ENCODE measurements at places on chromosomes 16 and 17.

- DNase-seq = no peak
Observed at GRCh38 chr17:60724647-60725046, 47.0 kb downstream of the BCAS3 start.

GRCh38 chr16:27363797-27364196 is 38.2 kb upstream of the IL21R start:
- DNase-seq = peak; percentile 66

DNA sequence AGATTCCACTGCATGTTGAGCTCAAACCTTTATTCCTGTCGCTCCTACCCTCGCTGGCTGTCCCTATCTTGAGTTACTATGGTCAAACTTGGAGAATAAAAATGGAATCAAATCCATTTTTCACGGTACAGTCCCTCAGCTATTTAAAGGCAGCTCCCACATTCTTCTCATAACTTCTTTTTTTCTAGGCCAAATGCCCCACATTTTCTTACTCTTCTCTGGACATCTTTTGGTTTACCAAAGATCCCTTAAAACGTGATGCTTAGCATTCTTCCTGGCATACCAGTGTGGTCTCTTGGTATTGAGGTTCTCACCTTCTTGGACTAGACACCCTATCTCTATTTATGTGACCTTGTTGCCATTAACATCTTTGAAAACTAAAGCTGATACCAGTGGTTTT is 48.3 kb upstream of the MAF start:
- no peak for DNase-seq

DNA sequence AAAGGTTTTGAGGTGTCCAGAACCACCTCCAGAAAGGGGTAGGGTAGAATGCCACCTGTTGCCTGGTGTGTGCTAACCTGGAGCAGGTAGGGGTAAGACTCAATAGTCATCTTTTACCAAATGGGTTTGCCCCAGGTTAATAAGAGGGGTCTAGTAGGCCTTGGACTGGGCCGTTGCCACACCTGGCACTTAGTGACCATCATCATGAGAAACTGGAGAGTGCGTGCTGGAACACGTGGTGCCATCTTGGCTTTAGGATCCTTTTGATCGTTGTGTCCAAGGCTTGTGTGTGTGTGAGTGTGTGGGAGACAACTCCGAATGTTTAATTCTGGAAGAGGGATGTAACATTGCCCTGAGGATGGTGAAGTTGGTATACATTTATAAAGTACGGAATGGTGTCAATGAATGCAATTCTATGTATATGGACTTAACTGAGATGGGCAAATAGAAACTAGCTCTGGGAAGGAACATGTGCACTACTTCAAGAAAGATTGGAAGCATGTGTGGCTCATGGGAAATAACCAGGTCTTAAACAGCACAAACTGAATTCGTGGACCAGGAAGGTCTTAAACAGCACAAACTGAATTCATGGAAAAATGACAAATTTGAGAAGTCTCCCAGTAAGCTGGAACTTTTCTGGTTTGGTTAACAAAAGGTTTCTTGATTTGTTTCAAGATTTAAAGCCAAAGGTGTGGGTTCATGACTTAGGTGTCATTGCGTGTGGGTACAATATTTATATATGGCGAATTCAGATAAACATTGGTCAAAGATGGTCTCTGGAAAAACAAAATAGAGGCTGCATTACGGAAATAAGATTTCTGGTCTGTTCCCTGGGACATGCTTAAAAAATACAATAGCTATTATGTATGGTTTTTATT is 7.2 kb downstream of the FUS start:
- no peak for DNase-seq

GRCh38 chr17:26962255-26963162 is 331.4 kb upstream of the WSB1 start:
- DNase-seq = peak; percentile 50

- DNase-seq = peak; percentile 84
Observed at GRCh38 chr16:53509906-53510703, 7.1 kb upstream of the AKTIP start.

DNA sequence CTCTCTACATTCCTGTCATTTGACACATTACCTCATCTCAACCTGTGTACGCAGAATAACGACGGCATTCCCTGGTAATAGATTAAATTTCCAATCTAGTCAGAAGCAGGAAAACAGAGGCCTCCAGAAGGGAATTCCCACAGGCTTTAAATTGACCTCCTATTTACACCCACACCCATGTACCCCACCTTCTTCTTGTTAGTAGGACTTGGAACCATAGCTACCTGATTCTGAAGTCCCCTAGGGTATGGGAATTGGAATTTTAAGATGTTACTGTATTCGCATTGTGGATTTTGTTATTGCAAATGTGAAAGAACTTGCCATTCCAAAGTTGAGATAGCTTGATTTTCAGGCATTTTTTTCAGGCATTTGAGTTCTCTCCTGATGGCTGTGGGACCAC is 377.5 kb upstream of the DYNLRB2 start:
- DNase-seq = no peak

DNA sequence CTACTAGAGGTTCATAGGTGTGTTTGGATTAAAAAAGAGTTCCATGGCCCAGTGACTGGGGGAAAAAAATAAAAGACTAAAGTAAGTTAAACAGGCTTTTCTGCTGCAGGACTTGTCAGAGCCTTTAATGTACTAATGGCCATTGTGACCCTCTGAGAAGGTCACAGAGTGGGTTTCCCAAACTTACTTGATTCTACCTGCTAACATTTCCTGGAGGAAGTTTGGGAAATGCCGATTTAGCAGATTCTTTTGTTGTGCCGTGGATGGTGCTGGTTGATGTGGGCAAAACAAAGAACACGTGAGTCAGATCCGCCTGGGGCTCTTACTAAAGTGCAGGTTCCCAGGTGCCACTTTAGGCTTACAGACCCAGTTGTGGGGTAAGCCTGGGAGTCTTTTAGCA is 13.6 kb upstream of the STH start:
- no peak for DNase-seq

DNA sequence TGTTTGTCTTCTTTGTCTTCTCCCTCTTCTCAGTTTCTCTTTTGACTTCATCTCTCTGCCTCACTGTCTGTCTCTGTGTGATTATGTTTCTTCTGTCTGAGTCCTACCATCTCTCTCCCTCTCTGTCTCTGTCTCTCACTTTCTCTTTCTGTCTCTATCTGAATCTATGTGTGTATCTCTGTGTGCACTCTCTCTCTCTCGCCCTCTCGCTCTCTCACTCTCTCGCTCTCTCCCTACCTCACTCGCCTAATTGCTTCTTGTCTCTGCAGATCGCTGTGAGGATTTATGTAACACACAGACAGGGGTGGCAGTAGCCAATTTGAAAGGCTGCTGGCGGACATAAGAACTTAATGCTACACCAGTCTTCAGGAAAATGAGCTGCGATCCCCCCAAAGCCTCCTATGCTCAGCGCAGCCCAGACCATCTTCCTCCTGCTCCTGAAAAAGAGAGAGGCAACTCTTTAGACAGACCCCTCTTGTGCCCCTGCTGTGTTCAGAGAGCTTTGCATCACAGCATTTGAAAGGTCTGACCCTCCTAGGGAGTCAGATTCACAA is 140.9 kb downstream of the CCT6B start:
- DNase-seq = no peak

DNA sequence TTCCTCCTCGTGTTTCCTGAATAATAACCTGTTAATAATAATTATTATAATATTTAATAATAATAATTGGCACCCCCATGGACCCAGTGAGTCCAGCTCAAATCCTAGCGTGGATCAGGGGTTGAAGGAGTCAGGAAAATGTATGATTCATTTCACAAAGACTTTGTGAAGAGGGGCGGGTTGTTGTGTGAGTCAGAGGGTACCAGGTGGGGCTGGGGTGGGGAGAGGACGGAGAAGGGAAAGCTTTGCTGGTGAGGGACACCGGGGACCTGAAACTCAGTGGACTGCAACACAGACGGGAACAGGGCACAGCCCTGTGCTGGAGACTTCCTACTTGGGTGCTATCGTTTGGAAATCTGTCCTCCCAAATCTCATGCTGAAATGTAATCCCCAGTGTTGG is 3.1 kb upstream of the ADORA2B start:
- DNase-seq = no peak

GRCh38 chr16:56481468-56482122 is 30.2 kb downstream of the OGFOD1 start:
- no peak for DNase-seq

- no peak for DNase-seq
Observed at GRCh38 chr16:72829846-72830775, 217.8 kb downstream of the ZFHX3 start.

- DNase-seq = peak; percentile 53
Observed at GRCh38 chr17:50883850-50884438, 17.8 kb upstream of the TOB1 start.

- no peak for DNase-seq
Observed at GRCh38 chr17:17696085-17696484, 14.8 kb downstream of the RAI1 start.
